ENCODE measurements at places on chromosomes 3 and 15. TPM values are rescaled to one million over a fixed set of nuclear protein-coding genes. Genes with fewer than 3 reads are reported as not detected.

GRCh38 chr3:94004301-94004910, 24.0 kb downstream of the STX19 start:
- peak; percentile 62 for DNase-seq

GRCh38 chr15:89623165-89623564, 32.1 kb downstream of the KIF7 start:
- DNase-seq, result no peak

ONECUT1 gene
- total RNA-seq, result 1.1 TPM

CNBP gene
- total RNA-seq, result 375 TPM

DNA sequence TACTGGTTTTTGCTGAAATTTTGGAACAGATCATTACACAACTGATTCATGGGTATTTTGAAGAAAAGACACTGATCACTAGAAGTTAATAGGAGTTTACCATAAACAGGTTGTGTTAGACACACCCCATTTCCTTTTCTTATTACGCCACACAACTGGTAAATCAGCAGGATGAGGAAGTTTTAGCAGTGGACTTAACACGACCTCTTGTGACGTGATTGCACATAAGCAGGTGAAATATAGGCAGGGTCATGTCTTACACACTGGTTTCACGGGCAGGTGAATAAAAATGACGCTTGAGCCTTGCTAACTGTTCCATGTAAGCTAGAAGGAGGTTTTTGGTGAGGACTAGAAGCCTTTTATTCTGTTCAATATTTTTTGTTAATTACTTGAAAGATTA, 27.1 kb upstream of the TPRG1 start:
- peak; percentile 58 for DNase-seq

CADM2 gene
- not detected for total RNA-seq

- peak; percentile 11 for DNase-seq
Measured at GRCh38 chr3:49173116-49173791, 1.9 kb downstream of the KLHDC8B start.

DNA sequence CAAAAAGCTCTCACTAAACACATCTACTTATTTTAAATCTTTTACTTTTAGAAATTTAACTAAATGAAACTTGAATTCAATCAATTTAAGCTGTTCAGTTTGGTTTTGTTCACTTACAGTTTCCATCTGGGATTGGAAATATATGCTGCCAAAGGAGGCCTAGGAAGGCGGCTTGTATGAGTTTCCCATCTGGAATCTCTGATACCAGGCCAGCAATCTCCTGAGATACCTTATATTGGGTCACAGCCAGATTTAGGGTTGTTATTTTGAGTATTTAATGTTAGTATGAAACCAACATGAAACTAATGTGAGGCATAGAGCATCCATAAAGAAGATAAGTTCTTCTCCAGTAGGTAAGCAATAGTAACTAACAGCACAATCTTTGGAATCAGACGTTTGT, 94.6 kb downstream of the GMNC start:
- no peak for DNase-seq

DNA sequence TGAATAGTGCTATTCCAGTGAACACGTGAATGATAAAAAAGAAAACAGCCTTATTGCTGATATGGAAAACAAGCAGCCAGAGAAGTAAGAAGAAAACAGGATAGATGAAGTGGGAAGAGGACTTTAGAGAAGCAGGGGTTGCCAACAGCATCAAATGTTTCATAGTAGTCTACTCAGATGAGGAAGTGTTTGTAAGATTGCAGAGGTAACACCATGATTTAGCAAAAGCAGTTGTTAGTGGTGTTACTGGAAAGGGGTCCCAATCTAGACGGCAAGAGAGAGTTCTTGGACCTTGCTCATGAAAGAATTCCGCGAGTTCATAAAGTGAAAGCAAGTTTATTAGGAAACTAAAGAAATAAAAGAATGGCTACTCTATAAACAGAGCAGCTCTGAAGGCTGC, 108.8 kb upstream of the MCTP2 start:
- DNase-seq, result no peak

GRCh38 chr3:113557374-113557773, 25.0 kb downstream of the SIDT1 start:
- DNase-seq, result peak; percentile 84

RHCG gene
- total RNA-seq, result not detected

- DNase-seq, result no peak
Measured at GRCh38 chr3:48428572-48429316, 1.1 kb downstream of the PLXNB1 start.

ZBBX gene
- total RNA-seq, result not detected

FYCO1 gene
- total RNA-seq, result 3.8 TPM

GRCh38 chr3:46135475-46135874, 72.6 kb downstream of the CCR1 start:
- DNase-seq, result no peak

- DNase-seq, result no peak
Measured at GRCh38 chr3:2929574-2929973, 180.6 kb downstream of the IL5RA start.
